Activated naive CD4-positive, alpha-beta T cell treated with anti-CD3 and anti-CD28 coated beads, Interleukin-2, amount 50 U/mL, for 72 hours (primary cell): ENCODE measurements at places on chromosomes 2 and 18. TPM values are rescaled to one million over a fixed set of nuclear protein-coding genes. Genes with fewer than 3 reads are reported as not detected.

LHCGR gene
- not detected for total RNA-seq

- no peak for DNase-seq
Observed at GRCh38 chr2:121828281-121828731, 72.9 kb downstream of the TSN start.

- DNase-seq = no peak
Observed at GRCh38 chr2:105919191-105919811, 174.6 kb downstream of the NCK2 start.

DNA sequence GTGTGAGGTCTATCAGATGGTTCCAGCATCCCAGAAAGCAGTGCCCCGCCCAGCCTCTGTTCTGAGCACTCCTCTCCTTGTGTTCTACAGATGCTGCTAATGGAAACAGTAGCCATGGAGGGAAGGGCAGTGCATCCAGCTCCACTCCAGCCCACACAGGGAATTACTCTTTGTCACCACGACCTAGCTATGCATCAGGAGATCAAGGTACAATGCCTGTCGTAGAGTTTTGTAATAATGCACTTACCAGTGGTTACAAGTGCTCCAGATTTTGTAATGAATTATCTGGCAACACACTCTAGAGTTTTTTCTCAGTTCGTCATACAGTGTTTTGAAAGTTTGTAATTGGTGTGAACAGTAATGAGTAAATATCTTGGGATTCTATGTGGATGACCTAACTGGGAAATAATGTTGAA, 161.1 kb downstream of the ESCO1 start:
- DNase-seq = no peak
